Common myeloid progenitor, CD34-positive (primary cell): ENCODE measurements at places on chromosomes 2 and 18.

DNA sequence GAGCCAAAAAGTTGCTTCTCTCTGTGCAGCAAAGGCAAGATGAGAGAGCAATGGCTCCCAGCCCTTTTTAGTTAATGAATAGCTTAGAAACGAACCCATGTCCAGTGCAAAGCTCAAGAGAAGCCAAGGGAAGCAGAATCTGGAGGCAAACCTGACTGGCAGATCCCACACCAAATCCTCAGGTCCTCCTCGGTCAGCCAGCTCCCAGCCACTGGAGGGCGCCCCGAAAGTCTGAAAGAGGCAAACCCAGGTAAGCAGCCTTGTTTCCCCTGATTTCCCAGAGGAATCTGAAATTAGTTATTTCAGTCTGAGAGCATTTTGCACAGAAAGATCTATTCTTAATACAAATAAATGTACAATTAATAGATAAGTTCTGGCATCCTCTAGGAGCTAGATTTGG, 71.3 kb upstream of the PID1 start:
- H3K4me3 ChIP-seq = no peak overlapping the region
- no peaks in the 10 kb centered on the region for H3K4me1 ChIP-seq
- no peak for DNase-seq
- no peaks in the 10 kb centered on the region for H3K36me3 ChIP-seq
- H3K27me3 ChIP-seq = peaks cover 2% of the 10 kb centered on the region

- H3K4me3 ChIP-seq = no peak overlapping the region
- peaks cover 13% of the 10 kb centered on the region for H3K4me1 ChIP-seq
- no peaks in the 10 kb centered on the region for H3K27me3 ChIP-seq
- DNase-seq = no peak
Observed at GRCh38 chr2:60961457-60961856, 56.1 kb upstream of the PEX13 start.

GRCh38 chr2:72361521-72361920, 213.9 kb upstream of the CYP26B1 start:
- no peak for DNase-seq
- H3K27ac ChIP-seq = no peak overlapping the region
- H3K27me3 ChIP-seq = no peaks in the 10 kb centered on the region
- no peaks in the 10 kb centered on the region for H3K36me3 ChIP-seq
- no peak overlapping the region for H3K4me3 ChIP-seq
- H3K4me1 ChIP-seq = no peaks in the 10 kb centered on the region

- H3K4me3 ChIP-seq = no peak overlapping the region
- no peak for DNase-seq
- no peaks in the 10 kb centered on the region for H3K27me3 ChIP-seq
- no peak overlapping the region for H3K27ac ChIP-seq
Observed at GRCh38 chr2:11710210-11710609, 36.2 kb upstream of the LPIN1 start.

GRCh38 chr2:232325324-232326273, 53.0 kb upstream of the ALPP start:
- H3K4me3 ChIP-seq = no peak overlapping the region
- no peaks in the 10 kb centered on the region for H3K36me3 ChIP-seq
- DNase-seq = peak; percentile 46

DNA sequence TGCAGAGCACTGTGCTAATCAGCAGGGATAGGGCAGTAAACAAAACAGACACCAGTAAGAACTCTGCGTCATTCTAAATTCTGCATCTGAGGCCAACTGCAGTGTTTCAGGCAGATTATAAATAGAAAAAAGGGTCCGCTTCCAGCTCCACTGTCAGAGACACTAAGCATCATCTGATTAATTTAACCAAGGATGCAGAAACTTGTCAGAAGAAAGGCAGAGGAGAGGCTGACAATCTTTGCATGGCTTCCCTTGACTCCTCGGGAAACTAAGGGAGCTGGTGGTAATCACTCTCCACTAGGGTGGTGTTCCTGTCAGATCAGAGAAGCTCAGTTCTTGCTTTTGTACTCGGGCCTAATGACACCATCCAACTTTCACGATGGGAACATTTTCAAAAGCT, 123.5 kb downstream of the DNAH6 start:
- no peaks in the 10 kb centered on the region for H3K36me3 ChIP-seq
- no peak overlapping the region for H3K27ac ChIP-seq
- no peaks in the 10 kb centered on the region for H3K4me1 ChIP-seq
- no peaks in the 10 kb centered on the region for H3K27me3 ChIP-seq
- no peak for DNase-seq

DNA sequence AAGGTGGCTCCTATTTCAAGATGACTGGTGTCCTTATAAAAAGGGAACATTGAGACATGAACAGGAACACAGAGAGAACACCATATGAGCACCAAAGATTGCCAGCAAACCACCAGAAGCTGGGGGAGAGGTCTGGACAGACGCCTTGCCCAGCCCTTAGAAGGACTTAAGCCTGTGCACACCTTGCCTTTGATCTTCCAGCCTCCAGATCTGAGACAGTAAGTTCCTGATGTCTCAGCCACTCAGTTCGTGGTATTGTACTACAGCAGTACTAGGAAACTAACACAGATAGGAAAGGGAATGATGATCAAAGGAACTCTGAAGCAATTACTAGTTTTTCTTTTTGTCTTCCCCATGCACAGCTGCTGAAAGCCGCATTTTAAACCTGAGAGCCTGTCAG, 137.3 kb upstream of the FHL2 start:
- H3K36me3 ChIP-seq = no peaks in the 10 kb centered on the region
- H3K27me3 ChIP-seq = no peaks in the 10 kb centered on the region
- no peaks in the 10 kb centered on the region for H3K4me1 ChIP-seq
- no peak overlapping the region for H3K4me3 ChIP-seq
- no peak overlapping the region for H3K27ac ChIP-seq
- no peak for DNase-seq

GRCh38 chr18:13525381-13526029, 200.9 kb downstream of the FAM210A start:
- H3K36me3 ChIP-seq = no peaks in the 10 kb centered on the region
- peaks cover 3% of the 10 kb centered on the region for H3K4me1 ChIP-seq
- H3K4me3 ChIP-seq = no peak overlapping the region
- H3K27ac ChIP-seq = no peak overlapping the region
- no peaks in the 10 kb centered on the region for H3K27me3 ChIP-seq
